Uterus (tissue), 4 donors: ENCODE measurements at places on chromosomes 1 and 21.

- no peak for DNase-seq
Observed at GRCh38 chr1:230120921-230121381, 53.9 kb downstream of the GALNT2 start.

DNA sequence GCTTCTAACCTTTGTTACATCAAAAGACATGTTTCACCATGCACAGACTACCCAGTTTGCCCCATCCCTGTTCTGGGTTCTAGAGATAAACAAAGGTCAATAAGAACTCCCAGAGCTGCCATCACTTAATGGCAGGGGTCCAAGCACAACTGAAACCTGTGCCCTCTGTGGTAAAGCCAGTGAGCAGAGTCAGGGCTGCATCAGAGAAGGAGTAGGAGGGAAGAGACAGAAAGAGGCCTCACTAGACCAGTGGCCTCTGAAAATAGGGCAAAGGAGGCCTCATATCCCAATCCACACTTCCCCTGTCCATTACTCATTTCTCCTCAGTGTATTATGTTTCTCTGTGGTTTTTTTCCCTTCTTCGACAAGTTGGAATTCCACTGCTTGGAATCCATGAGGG lies 10.2 kb downstream of the ATP1A2 start:
- no peak for DNase-seq

- DNase-seq = no peak
Observed at GRCh38 chr1:113391649-113392271, 1.4 kb downstream of the MAGI3 start.

DNA sequence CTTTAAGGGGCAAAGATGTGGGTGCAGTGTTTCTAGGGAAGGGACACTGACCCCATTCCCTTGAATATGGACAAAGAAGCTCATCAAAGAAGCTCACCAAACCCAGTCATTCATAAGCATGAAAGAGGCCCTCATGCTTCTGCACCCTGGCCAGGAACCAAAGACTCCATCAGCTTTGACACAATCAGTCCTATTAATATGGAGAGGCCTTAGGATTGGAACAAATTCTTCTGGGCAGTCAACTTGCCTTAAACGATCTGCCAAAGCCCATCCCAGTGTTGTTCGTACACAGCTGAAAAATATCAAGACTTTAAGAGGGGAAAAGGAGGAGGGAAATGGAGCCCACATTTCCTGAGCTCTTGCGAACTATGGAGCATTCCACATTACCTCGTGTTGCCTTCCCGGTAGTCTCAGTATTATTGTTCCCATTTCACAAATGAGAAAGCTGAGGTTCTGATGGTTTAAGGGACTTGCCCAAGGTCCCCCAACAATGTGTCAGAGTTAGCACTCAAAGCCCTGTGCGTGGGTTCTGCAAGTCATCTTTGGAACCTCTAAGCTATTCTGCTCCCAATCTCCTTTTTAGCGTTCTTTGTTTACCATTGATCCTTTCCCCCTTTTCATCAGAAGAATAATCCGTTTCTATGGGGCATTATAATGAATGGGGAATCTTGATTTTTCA lies 161.9 kb downstream of the ZBTB18 start:
- DNase-seq = no peak

DNA sequence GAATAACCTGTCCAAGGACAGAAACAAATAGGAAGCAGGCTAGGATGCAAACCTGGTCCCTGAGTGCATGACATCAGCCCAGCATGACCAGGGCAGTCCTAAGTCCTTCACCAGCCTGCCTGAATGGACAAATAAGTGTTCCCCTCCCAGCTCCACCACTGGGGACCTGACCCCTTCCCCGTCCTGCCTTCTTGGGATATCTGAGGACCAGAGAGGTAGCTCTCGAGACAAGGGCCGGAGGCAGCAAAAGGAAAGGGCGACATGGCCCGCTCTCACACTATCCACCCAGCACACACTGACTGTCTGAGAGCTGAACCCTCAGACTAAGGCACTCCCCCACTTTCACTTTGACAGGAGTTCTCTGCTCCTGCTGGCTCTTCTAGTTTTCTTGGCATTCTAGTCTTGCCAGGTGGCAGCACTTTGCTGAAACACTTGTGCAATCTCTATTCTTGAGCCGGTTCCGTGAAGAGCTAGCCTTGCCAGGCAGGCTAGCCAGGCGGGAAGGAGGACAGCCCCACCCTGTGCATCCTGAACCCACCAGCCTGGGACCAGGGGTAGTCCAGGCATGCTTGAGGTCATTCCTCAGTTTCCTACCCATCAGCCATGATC lies 251.1 kb upstream of the RAB4A start:
- DNase-seq = no peak

GRCh38 chr21:41199588-41199987 lies 31.6 kb downstream of the BACE2 start:
- DNase-seq = no peak
